SK-MEL-5 (cell line): ENCODE measurements at places on chromosomes 2 and 18.

DNA sequence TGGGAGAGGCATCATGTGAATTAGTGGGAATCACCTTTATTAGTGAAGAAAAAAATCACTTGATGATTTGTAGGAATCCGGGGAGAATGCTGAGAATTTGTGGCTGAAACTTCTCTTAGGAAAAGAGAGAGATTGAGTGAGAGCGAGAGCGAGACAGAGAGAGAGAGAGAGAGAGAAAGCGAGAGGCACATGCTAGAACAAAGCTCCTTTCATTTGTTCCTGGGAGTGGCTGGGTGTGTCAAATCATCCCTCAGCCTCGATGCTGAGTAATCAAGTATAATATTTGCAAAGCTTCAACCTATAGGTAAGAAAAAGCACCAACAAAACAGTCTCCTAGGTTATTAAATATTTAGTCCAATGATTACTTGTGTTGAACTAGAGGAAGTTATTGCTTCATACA is 4.4 kb upstream of the SERPINB5 start:
- DNase-seq, result peak; percentile 30

GRCh38 chr18:54531402-54532065 is 59.5 kb upstream of the DYNAP start:
- DNase-seq, result no peak

DNA sequence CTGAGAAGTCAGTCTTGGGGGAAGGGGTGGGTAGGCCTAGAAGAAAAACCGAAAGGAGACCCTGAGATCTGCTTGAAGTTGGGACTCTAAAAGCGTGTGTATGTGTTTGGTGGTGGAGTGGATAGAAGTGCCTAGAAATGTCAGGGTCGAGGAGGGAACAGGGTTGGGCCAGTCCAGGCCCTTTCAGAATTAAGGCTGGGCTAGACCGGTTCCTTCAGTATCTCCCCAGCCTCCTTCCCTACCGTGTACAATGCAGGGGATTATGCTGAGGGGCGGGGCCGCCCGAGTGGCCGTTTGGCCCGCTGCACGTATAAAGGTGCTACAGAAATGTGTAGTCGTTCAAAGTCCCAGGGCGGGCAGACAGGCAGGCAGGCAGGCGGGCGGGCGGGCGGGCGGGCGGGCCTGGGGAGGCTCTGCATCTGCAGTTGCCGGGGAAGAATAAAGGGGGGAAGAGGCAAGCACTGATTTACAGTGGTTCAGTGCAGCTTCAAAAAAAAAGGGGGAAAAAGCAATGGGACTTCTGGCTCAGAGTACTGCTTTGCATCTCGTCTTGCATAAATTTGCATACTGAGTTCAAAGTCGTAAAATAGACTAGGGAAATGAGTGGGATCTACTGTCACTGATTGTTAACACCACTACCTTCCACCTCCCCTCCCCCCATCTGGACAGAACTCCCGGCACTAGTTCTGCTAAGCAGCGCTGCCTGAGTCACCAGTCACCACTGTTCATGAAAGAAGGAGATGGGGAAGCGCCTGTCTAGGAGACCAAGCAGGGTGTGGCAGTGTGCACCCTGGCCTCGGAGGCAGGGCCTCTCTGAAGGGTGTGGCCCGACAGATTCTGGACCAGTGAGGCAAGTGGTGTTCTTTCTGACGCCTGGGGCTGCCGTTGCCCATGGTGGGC is 3.6 kb downstream of the IGFBP2 start:
- no peak for DNase-seq

DNA sequence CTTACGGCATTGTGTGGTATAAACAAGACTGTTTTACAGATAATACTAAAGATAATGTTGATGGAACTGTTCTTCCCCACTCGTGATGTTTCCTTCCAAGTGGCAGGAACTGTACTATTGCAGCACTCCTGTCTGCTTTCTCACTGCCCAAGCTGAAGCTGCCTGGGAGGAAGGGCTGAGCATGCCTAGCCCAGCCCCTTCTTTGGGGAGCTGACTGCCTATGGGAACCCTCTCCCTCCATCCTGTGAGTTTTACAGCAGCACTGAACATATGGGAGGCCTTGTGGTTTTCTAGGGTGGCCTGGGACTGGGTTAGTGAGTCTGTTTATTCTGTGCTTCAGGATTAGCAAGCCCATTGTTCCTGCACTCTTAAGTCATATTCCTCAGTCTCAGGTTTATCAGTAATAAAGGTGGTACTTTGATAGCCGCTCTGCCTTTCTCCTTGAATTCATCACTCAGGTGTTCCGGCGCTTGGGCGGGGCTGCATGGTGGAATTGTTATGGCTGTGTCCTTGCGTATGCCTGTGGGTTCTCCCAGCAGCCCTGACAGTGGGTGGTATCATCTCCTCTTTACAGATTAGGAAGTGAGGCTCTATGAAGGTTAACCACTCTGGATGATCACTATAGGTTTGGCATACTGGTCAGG is 379.7 kb downstream of the PTPRM start:
- peak; percentile 67 for DNase-seq

- DNase-seq, result no peak
Measured at GRCh38 chr2:215884451-215885087, 128.8 kb downstream of the MREG start.

- DNase-seq, result no peak
Measured at GRCh38 chr2:1658394-1659151, 85.7 kb downstream of the PXDN start.

GRCh38 chr2:43424262-43425207 is 171.3 kb downstream of the THADA start:
- no peak for DNase-seq

- DNase-seq, result peak; percentile 62
Measured at GRCh38 chr2:120735746-120736170, at the start of gene GLI2. GLI2 (plus strand) TSS chr2:120735868; CDS start chr2:120797321, 61,453 bp downstream.

- DNase-seq, result no peak
Measured at GRCh38 chr2:233546774-233547173, 19.8 kb downstream of the USP40 start.

GRCh38 chr18:73461780-73462059 is 593.9 kb upstream of the NETO1 start:
- no peak for DNase-seq

GRCh38 chr18:77106331-77106730 is 26.3 kb downstream of the MBP start:
- DNase-seq, result no peak

GRCh38 chr18:36284671-36285295 is 12.7 kb upstream of the FHOD3 start:
- peak; percentile 76 for DNase-seq

DNA sequence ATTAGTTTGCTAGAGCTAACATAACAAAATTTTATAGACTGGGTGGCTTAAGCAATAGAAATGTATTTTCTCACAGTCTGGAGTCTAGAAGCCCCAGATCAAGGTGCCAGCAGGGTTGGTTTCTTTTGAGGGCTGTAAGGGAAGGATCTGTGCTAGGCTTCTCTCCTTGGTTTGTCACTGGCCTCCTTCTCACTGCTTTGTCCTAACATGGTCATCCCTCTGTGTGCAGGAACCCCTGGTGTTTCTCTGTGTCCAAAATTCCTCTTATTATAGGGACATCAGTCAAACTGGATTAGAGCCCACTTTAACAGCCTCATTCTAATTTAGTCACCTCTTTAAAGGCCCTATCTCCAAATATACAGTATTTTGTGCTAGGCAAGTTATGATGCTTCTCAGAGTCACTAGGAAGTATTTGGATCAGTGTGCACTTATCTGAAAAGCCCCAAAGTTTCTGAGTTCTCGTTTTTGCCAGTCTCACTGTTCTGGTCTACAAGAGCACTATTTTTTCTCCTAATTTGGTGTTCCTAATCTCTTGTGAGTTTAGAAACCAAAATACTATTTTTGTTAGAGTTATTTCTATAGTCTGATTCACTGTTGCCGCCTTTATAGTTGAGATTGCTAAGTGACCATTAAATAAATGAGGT is 29.0 kb downstream of the ZC3H6 start:
- DNase-seq, result no peak

- DNase-seq, result no peak
Measured at GRCh38 chr2:65456064-65456463, 23.7 kb upstream of the SPRED2 start.

- no peak for DNase-seq
Measured at GRCh38 chr2:196309691-196310090, 138.3 kb upstream of the STK17B start.
